ENCODE measurements at places on chromosomes 12 and 14.

GRCh38 chr12:6452245-6452943 lies 552 bp downstream of the TAPBPL start:
- no peak for DNase-seq

GRCh38 chr12:75921622-75922289 lies 109.8 kb downstream of the PHLDA1 start:
- DNase-seq, result no peak

- no peak for DNase-seq
These were observed 284.6 kb downstream of the BCAT1 start for GRCh38 chr12:24664161-24664880.

- no peak for DNase-seq
These were observed 1197.5 kb downstream of the LRFN5 start for GRCh38 chr14:42804141-42804540.

DNA sequence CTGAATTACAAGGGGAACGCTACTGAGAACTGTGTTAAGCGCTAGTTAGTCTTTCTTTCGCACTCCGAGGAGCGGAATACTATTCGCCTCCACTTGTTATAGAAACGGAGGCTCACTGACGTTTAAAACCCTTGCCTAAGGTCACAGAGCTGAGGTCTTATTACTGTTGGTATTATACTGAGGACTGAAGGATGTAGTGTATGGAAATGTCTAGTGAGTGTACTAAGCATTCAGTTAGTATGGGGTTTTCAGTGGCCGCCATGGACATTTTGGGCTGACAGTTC lies 826 bp downstream of the ACADS start:
- no peak for DNase-seq
